Fibroblast of pulmonary artery (primary cell): ENCODE measurements at places on chromosomes 4 and X.

GRCh38 chr4:95124906-95125504 is 367.2 kb downstream of the BMPR1B start:
- DNase-seq: peak; percentile 84

DNA sequence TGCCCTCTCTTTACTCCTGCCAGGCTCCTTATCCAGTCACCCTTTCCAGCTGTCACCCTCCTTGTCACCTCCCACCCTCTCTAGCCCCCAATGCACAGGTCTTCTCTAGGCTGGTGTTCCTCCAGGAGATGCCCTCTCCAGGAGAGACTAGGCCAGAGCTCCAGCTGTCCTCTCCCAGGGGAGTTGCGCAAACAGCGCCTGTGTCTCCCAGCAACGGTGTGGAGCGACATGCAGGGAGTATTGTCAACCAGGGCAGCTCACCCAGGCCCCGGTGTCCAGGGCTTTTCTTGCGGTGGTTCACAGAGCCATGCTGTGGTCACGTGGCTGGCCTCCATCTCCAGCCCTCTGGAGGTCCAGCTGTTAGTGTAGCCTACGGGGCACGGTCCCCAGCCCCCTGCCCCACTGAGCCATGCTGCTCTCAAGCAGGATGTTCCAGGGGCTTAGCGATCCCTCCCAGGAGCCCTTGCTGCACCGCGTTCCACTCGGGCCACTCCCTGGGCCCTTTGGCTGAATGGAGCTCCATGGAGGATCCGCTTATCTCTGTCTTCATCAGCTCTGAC is 34.8 kb downstream of the CCNQ start:
- DNase-seq: peak; percentile 17

DNA sequence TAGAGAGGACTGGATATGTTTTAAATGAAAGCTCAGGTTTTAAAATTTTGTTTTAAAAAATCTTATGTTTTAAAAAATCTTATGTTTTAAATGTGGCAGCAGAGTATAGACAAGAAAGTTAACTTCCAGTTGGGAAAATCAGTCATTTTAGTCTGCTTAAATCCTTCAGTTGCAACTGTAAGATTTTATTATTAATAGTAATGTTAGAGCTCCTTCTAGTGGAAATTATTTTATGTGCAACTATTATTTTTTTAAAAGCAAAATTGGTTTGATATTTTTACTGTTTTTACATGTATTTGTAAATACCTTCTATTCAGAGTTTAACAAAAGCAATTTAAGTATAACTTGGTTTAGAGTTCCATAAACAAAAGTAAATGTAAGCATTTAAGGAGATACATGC is 8.5 kb upstream of the NUDT6 start:
- DNase-seq: peak; percentile 56

GRCh38 chrX:39170464-39170863 is 369.2 kb downstream of the MID1IP1 start:
- DNase-seq: no peak

- DNase-seq: no peak
Measured at GRCh38 chrX:153029875-153030274, 26.4 kb upstream of the PNMA3 start.
